ENCODE measurements at places on chromosomes 1 and 21.

DNA sequence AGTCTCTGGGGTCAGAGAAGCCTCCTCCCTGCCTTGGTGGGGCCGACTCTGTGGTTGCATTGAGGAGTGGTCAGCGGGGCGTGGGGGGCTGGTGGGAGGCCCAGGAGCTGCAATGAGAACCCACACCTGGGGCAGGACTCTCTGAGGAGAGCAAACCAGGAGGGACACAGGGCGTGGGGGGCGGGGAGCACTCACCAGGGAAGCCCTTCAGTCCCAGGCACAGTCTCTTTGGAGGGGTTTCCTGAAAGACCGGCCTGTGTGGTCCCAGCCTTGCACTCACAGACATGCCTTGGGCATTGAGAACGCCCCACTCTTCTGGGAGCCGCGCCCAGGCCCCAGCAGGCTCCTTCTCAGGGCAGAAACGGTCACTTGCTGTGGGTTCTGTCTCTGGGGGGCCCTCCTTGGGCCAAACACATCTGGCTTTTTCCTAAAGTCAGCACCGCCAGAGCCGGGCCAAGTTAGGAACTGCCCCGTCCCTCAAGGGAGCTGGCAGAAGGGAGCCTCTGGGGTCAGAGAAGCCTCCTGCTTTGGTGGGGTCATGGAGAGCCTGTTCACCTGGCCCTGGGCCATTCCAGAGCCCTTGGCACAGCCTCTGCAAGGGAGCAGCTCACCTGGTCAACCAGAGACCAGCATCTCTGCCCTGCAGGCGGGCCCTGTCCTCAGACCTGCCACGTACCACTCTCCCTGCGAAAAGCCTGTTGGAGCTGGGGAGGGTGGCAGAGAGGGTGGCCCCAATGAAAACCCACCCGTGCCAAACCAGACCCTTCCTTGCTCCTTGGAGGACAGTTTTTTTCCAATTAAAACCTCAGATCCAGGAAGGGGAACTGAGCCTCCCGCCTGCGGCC lies 59.9 kb upstream of the TTC34 start:
- DNase-seq: no peak

DNA sequence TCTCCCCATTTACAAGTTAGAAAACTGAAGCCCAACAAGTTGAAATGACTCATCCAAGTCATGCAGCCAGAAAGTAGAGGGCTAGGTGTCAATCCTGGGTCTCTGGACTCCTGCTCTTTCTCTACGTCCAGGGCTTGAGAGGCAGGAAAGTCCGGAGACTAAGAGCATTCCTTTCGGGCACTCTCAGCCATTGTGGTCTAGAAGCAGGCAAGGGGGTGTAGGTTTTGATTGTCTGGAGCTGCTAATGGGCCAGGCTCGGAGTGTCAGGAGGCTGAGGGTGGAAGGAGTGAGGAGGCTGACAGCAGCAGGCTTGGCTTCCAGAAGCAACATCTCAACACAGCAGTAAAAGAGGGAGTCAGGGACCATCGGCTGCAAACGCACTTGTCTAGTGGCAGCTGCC lies 107.6 kb upstream of the KLHDC7A start:
- DNase-seq: no peak

- DNase-seq: no peak
These were observed at the start of gene FASLG for GRCh38 chr1:172658871-172659453. FASLG (plus strand) TSS chr1:172659103; CDS start chr1:172659202, 99 bp downstream.

DNA sequence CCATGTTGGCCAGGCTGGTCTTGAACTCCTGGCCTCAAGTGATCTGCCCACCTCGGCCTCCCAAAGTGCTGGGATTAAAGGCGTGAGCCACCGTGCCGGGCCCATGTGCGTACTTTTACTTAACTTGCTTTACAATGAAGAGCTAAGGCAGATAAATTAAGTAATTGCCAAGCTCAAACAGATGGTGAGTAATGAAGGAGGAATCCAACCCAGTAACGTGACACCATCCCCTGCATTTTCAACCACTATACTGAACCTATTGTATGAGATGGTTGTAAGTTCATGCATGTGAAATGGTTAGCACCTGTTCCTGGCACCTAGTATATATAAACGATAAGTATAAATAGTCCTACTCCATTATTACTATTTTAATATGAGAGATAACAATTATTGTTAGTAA lies 588.0 kb upstream of the BEND5 start:
- DNase-seq: no peak

DNA sequence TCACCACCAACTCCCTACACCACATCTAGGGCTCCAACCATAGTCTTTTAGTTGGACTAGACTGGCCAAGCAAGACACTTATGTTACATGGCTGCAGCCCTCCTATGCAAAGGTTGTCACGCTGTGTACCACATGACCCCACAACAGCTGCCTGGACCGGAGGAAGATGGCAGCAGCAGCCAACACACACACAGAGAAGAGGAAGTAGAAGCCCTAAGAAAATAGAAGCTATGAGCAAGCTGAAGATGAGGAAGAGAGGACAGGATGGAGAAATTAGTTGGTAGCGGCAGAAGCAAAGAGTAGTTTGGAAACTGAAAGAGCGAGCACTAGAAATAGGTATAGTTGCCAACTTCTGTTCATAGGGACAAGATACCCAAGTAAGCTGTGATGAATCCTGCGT lies 60.8 kb upstream of the RALGPS2 start:
- no peak for DNase-seq

DNA sequence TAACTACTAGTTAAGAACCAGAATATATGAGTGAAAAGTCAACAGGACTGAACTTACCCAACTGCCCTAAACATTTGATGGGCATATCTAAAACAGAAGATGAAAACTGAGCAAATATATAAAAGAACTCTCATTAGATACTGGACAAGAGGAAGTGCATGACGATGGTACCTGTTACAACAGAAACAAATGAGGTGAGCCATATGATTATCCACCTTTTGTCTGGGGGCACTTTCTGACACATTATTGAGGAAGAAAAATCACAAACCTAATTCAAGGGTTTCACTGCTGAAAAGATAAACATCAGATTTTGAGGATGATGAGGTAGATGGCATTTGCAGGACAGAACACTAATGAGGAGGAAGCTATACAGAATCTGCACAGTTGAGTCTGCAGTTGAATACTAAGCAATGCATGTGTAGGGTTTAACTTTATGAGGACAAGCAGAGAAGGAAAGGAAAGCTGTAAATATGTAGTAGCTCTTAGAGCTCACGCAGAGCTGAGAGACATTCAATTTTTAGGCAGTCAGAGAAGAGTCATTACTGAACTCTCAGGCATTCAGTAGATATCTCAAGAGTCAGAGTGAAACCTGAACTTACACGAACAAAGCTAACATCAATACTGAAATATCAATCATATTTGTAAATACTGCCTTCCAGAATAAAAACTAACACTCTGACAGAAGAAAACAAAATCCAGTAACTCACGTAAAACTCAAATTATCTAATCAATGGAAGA lies 262.1 kb downstream of the AKT3 start:
- DNase-seq: no peak

DNA sequence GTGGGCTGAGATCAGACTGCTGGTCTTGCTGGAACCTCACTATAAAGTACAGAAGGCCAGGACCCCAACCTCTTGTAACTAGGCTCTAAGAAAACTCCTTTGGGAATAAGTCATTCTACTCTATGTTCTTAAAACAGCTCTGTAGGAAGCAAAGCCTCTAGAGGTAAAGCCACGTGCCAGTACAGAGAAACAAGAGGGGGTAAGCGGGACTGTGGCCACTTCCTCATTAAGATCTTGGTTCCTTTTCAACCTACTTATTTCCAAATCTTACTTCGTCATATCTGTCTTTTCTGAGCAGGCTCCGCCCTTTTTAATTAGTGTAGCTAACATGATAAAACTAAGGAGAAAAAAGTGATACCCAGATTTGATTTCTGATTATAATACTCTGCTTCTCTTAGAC lies 3.8 kb downstream of the NCSTN start:
- no peak for DNase-seq

GRCh38 chr1:61400131-61400770 lies 317.9 kb downstream of the NFIA start:
- DNase-seq: no peak

GRCh38 chr1:212838145-212838544 lies 9.3 kb downstream of the SPATA45 start:
- DNase-seq: no peak

- DNase-seq: no peak
These were observed 2.9 kb downstream of the C2CD2 start for GRCh38 chr21:41950941-41951351.

DNA sequence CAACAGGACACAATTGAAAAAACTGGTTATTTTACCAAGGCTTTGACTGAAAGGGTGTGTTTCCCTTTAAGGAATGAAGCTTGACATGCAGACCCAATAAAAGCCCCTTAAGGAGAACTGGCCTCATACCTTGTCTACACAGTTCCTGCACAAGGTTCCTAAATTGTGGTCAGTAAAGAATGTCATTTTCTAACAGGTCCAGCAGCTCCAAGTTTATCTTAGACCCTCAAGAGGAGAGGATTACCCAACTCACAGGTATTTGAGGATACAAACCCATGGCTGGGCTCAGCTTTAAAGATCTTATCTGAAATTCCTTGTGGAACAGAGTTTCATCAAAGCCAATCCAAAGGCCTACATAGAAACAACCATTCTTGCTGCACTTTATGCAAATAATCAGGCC lies 31.4 kb upstream of the CBR3 start:
- no peak for DNase-seq

DNA sequence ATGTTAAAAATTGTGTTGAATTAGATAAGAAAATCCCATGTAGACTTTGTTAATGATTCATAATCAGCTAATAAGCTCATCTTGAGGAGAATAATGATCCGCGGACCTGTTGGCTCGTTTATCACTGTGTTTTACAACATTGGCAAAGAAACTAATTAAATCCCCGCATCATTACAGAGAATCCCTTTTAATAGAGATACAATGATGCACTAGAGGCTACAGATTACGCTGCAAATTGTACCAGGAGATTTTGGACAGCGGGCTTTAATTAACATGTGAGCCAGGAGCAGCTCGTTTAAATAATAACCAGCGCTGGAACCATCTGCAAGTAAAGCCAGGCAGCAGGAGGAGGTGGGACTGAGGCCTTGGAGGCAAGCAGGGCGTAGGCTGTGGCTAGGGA lies 280.3 kb upstream of the POU3F1 start:
- no peak for DNase-seq

GRCh38 chr1:26752519-26752918 lies 35.2 kb upstream of the PIGV start:
- DNase-seq: no peak

- no peak for DNase-seq
These were observed 61.3 kb downstream of the ROR1 start for GRCh38 chr1:63835128-63835527.

DNA sequence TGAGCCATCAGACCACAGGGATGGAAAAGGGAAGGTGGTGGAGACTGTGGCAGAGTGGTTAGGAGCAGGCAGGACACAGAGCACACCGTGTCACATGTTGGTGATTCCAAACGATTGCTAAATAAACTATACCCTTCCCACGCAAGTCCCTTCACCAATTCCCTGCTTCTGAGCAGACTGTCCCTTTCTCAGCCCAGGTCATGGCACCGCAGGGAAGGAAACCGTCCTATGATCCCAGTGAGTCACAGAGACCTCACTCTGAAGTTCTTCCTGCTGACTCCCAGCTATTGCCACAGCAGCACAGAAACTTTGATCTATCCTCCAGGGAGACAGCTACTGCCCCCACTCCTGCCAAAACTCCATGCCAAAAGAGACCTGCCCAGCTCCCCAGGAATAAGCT lies 19.2 kb downstream of the RIMS3 start:
- DNase-seq: no peak

GRCh38 chr21:15242906-15243305 lies 178.1 kb upstream of the NRIP1 start:
- DNase-seq: no peak

DNA sequence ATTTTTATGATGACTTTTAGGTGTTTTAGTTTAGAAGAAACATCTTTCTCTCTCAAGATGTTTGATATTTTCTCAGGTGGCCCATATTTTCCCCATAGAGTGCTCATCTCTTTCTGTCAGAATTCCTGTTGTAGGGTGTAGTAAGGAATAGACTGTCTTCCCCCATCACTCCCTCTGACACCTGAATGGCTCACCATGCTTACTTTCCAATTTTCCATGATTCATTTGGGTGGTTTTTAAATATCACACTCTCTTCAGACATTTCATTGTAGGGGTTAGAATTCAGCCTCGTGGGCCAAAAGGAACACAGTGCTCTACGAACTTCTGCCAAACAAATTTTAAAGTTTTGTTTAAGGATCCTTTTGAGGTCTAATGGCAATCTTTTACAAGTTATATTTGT lies 24.0 kb downstream of the GIPC2 start:
- no peak for DNase-seq

DNA sequence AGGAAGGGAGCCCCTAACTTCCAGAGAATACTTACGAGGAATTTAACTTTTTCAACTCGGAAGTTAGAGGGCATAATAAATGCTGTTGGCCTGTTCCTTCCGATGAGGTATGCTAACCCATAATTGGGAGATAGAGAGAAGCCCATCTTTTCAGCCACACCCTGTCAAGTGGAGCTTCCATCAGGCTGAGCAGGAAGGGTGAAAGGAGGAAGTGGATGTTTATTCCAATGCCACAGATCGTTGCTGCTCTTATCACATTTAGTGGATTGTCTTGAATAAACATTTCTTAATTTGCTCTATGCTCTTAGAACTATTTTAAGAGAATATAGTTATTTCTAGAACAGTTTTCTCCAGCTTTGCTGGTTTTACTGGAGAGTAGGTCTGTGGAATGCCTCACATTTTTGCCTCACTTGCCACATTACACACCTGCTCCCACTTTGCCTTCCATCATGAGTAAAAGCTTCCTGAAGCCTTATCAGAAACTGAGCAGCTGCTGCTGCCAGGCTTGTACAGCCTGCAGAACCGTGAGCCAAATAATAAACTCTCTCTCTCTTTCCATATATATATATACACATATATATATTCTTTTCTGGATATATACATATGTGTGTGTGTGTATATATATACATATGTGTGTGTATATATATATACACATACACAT lies 60.0 kb upstream of the RGS21 start:
- no peak for DNase-seq

DNA sequence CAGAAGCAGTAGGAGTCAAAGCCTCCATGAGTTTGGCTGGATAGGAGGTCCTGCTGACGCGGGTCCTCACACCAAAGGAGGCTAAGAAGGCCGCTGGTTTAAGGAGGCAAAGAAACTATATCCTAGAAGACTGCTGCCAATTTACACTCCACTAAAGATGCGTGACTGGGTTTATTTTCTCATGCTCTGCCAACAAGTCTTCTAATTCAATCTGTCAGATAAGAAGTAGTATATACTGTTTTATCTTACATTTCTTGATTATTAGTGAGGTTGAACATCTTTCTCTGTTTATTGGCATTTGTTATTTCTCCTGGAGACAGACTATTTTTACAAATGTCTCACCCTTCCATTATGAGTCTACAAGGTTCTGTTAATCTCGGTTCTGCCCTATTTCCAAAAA lies 34.1 kb downstream of the ACBD6 start:
- DNase-seq: no peak

DNA sequence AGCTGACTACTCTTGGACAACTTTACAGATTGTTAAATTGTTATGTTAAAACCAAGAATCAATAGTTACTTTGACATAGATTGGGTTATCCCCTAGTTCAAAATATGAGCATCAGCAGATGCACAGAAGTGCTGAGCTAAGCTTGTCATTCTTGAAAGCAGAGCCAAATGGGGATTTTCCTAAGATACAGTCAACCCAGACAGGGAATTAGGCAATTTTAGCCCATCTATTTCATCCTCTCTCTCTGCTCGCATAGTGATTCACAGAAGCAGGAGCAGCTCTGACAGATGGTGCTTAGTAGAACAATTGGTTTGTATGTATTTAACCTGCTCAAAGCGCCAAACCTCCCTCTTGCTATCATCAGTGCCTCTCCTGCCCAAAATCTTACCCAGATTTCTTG lies 27.9 kb upstream of the PRRC2C start:
- no peak for DNase-seq

GRCh38 chr21:42705346-42705745 lies 51.9 kb downstream of the PDE9A start:
- DNase-seq: no peak

Measured in anterior cingulate cortex (tissue), 58 donors.